Activated naive CD4-positive, alpha-beta T cell (primary cell): ENCODE measurements at places on chromosomes 4 and X.

- no peak for DNase-seq
These were observed 33.5 kb downstream of the HTRA3 start for GRCh38 chr4:8303081-8303480.

- DNase-seq = no peak
These were observed 35.7 kb downstream of the STBD1 start for GRCh38 chr4:76342191-76342590.

DNA sequence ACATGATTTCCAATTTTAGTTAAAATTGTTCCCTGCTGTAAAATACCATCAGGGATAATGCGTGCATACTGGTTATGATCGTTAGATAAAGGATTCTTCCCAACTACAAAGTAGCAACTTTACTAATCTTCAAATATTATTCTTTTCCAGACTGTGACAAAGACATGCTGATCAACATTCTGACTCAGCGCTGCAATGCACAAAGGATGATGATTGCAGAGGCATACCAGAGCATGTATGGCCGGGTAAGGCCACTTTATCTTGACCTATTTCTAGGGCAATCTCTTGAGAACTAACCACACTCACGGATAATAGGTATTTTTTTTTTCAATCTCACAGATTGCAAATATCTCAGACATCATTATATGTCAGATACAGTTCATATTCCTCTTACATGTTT lies 47.0 kb downstream of the ANXA10 start:
- no peak for DNase-seq

DNA sequence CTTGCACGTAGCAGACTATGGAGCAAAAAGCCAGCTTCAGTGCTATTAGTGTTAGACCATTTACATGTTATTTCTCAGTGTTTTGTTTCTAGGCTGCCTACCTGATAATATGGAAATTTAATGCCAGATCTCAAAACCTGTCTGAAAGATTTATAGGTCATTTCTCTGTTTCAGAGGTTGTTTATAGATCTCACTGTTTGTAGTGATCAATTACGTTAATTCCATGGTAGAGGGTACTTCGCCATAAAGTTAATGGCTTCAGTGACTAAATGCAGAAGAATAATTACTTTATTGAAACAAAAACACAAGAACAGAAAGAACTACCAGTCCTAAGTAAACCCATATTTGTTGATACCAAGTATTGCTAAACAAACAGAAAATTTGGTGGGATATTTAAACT lies 420.8 kb downstream of the ARHGAP24 start:
- no peak for DNase-seq

DNA sequence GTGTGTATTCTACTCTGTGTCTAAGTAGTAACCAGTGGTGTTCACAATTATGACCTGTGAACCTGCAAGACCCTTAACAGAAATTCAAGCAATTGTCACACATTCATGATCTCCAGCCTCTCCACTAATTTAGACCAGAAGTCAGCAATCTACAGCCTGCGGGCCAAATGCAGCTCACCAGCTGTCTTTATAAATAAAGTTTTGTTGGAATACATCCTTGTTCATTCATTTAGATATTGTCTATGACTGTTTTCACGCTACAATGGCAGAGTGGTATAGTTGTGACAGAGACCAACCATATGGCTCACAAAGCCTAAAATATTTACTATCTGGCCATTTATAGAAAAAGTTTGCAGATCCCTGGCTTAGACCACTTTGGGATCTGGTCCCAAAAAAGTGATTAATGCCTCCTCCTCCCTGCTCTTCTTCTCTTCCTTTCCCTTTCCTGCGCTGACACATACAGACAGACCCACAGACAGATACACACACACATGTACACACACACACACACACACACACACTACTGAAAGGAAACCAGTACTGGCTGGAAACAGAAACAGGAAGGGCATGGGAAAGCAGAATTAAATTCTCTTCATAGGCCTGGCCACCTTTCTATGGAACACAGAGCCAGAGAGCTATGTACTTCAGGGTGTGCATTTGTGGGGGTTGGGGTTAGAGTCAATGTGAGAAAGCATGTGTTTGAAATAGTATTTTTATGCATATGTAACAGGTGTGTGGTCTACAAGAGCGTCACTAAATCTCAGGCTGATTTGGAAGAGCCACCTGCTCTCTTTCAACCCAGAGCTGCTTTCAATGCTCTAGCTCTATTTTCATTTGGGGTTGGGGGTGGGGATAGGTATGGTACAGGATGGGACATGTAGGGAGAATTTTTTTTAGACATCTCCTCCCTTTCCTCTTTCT lies 49.7 kb upstream of the TMEM164 start:
- no peak for DNase-seq
